ENCODE measurements at places on chromosomes 3 and 15.

- no peak for DNase-seq
These were observed 759 bp downstream of the CD96 start for GRCh38 chr3:111542611-111543300.

DNA sequence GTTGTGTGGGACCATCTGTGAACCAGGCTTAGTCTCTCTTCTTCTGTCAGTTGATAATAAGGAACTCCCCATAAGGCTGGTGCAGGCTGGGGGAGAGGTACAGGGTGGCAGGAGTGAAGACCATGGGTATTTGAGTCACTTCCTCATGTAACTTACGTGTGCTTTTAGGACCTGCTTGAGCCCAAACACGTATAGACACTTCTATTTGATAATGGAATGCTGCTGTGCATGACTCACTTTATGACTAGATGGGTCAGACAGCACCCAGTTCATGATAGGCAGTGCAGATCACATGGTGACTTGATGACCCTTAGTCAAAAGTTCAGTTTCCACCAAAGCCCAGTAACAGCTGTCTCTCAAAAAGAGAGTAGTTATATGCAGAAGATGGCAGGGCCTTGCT is 490.9 kb downstream of the ZBBX start:
- DNase-seq, result no peak

DNA sequence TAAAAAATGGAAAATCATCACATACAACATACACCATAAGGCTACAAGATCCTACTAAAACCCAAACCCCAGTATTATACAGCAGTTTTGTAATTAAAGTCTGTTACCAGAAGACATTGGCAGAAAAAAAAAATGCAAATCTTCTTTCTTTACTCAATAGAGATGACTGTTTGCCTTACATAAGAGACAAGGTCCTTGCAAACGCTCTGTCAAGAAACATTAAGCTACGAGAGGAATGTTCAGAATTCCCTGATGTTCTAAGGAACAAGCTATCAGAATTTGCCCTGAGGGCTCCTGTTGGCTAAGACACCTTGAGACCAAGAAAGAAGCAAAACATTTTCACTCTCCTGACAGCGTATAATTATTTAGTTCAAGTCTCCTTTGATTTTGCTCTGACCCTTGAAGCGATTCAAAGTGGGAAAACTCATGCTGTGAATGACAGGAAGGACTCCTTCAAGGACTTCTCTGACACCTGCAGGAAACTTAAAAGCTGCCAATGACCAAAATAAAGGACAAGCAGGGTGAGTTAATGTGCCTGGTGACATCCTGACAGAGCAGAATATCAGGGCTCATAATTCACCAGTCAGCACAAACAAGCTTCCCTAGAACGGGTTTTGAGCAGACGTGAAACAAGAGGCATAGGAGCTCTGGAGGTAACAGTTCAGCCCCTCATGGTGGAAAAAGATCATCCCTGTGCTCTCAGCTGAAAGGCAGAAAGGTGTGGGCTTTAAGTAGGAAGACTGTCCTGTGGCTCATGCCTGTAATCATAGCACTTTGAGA is 2.5 kb downstream of the SCAMP2 start:
- DNase-seq, result no peak

DNA sequence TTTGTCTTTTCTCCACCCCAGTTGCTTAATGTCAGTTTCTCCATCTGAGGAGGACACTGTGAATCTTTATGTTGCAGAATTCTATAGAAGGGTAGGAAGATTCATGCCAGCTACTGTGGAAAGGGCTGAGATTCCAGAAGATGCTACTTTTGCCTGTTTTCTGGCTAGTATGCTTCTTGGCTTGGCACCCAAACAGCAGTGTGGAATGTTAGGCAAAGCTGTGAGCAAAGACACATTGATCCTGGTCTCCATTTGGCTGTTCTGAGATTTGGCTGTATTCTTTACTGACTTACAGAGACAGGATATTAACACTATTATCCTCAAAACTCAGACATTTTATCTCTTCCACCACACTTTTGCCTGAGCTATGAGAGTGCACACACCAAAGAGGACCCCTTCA is 39.3 kb downstream of the PDHB start:
- no peak for DNase-seq

DNA sequence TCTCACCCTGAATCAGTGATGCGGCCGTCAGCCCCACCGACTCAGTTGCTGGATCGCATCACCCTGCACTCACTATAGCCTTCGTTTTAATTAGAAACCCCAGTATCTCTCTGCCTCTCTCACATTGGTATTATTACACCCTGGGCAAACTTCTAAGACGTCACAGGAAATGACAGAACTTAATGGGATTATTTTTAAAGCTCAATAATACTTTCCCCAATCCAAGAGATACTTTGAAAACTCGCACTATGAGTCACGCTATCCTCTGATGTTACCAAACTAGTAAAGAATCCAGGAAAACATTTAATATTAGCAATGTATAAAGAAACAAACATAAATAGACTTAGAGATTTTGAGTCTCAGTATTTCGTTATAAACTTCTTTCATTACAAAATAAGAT is 36.6 kb downstream of the RUBCN start:
- no peak for DNase-seq

DNA sequence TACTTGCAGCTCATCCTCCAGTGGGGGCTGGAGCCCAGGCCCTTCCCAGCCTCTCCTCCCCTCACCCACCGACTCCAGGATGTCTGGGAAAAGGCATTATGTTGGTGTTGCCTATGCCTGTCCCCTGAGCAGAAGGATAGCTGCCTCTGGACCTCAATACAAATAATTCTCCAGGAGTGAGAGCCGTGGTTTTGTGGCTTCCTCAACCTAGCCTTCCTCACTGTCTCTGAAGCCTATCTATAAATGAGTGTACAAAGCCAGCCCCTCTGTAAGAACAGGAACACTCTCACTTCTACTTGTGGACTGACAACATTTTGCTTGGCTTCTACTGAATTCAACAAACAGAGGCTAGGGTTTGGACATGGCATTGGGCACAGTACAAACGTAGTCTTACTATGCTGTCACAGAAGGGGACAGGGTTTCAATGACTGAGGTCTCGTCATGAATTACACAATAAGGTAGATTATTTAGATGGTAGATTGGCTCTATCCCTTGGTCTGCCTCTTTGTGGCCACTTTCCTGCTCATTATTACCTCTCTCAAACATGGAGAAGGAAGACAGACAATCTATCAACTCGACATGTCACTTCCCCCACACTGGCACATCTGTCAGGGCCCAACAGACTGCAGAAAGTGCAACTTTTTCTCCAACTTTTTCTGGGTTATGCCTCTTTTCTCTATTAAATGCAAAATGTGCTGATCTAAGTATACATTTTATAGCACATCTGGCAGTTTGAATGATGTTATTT is 82.8 kb upstream of the MEX3B start:
- DNase-seq, result no peak

- DNase-seq, result no peak
These were observed 340.3 kb downstream of the SLC9A9 start for GRCh38 chr3:143507735-143508580.

DNA sequence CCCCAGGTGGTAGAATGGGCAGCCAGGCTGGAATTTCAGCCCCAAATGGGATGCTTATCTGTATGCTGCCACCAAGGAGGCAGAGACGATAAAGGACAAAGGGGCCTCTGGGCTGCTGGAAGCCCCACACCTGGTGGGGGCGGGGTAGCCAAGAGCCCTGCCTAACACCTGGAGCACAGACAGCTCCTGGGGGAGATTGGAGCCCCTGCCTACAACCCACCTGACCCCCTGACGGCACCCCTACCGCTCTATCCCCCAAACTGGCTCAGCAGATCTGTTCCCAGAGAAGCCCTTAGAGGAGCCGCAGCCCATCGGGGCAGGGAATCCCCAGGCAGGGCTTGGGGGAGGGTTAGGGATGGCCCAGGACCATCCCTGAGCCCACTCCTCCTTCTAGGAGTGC is 15.8 kb upstream of the SEMA3F start:
- no peak for DNase-seq

- no peak for DNase-seq
These were observed 113.5 kb downstream of the IGF2BP2 start for GRCh38 chr3:185711255-185711870.

DNA sequence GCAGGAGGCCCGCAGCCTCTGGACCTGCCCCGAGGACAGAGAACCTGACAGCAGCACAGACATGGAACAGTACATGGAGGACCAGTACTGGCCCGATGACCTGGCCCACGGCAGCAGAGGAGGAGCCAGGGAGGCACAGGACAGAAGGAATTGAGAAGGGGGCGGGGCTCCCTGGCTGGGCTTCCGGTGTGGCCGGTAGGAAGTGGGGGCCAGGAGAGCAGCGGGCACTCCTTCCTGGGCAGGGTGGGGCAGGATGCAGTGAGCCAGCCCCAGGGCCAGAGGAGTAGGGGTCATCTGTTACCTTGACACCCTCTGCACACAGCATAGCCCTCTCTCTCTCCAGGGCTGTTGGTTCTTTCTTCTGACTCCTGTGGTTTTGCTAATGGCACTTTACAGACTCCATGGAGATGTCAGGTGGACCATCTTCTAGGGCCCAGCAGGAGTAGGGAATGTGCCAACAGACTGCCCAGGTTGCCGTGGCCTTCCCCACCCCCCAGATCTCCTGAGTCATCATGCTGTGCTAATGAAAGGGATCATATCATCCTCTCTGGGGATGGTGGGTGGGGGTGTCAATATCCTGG is 8.6 kb upstream of the ISG20 start:
- no peak for DNase-seq

DNA sequence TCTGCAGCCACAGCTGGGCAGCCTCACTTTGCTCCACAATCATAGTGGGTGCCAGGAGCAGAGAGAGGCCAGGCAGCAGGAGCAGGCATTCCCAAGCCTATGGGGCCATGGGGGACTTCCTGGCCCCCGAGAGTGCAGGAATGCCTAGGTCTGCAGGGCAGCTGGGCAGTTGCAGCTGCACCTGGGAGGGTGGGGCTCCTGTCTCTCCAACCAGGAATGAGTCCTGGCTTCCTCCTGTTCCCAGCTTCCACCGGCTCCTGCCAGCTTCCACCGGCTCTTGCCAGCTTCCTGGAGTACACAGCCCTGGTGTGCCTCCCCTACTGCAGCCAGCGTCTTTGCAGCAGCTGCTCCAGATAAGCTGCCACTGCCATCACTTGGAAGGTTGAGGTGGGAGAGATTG is 86.3 kb upstream of the CDV3 start:
- no peak for DNase-seq

DNA sequence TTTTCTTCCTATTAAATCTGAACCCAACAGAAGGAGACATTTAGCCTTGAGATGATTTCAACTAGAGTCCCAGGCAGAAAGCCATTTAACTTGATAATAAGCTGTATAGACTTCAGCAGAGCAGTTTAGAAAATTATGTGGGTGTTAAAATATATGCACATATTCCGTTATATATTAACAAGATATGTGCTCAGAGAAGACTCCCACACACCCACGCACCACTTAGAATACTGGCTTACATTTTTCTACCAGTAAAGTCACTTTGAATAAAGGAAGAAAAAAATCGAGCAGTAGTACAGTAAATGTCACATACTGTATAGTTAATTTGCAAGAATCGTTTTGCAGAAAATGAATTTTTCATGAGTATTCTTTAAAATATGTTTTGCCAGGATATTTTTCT is 599.3 kb downstream of the FGF12 start:
- no peak for DNase-seq

- DNase-seq, result no peak
These were observed 22.3 kb upstream of the SACM1L start for GRCh38 chr3:45666757-45667431.

GRCh38 chr3:11757929-11758328 is 88.8 kb downstream of the TAMM41 start:
- DNase-seq, result no peak

DNA sequence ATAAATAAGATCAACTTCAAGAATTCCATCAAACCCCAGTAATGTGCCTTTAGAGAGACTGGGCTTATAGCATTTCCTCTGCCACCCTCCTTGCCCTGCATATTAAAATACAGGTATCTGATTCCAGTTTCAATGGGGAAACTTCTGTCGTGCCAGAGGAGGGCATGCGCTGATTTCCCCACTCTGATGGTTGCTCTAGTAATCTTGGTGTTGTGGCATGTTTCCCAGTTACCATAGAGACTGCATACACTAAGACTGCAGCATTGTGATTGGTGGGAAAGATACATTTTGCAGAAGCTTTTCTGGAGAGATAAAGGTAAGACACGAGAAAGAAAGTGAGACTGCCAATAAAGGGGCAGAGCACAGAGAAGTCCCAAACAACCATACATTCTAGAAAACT is 225.6 kb downstream of the TIGIT start:
- DNase-seq, result no peak

GRCh38 chr3:192249516-192249915 is 477.8 kb downstream of the FGF12 start:
- DNase-seq, result no peak

DNA sequence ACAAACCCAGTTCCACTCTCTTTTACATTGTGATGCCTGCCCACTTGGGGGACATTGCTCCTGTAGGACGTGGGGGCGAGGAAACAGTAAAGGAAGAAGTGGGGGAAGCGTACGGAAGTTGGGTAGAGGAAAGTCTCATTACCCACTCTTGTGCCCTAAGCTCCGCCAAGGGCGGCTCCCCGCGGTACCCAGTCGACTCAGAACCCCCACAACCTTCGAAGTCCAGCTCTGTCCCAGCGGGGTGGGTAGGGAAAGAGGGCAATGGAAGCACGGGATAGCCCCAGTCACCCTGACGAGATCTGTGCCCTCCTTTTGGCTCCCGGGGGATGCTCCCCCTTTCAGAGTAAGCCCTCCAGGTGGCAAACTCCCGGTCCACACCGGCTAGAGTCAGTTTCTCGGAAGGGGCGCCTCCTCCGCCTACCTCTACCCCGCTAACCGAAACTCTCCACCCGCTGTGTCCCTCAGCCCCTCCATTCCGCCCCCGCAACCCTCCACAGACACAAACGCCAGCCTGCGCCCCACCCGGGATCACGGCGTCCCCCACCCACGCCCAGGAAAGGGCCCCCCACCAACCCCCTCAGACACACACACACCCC is 527 bp downstream of the CSNK1G1 start:
- DNase-seq, result no peak

- no peak for DNase-seq
These were observed 383.1 kb downstream of the KCNH8 start for GRCh38 chr3:19531426-19531825.

GRCh38 chr3:123723070-123723469 is 138.2 kb upstream of the HACD2 start:
- DNase-seq, result no peak

DNA sequence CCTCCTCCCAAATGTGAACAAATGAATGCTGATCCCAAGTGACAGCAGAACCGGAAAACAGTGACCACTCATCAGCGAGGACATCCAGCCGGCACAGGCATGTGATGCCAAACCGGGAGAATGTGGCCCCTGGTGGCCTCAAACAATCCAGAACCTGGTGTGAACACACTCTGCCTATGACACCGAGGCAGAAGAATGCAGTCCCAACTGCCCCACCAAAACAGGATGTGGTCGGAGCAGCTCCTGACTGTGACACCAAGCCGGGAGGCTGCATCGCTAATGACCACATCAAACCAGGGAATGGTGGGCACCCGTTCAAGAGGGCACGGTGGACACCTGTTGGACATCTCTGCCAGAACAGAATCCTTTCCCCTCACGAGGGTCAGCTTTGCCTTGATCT is 15.4 kb downstream of the SCN5A start:
- DNase-seq, result no peak
